MV-4-11 (cell line): ENCODE measurements at places on chromosomes 4 and X.
A peak's percentile ranks its signal among the peaks of the same experiment; 100 is the strongest.

DNA sequence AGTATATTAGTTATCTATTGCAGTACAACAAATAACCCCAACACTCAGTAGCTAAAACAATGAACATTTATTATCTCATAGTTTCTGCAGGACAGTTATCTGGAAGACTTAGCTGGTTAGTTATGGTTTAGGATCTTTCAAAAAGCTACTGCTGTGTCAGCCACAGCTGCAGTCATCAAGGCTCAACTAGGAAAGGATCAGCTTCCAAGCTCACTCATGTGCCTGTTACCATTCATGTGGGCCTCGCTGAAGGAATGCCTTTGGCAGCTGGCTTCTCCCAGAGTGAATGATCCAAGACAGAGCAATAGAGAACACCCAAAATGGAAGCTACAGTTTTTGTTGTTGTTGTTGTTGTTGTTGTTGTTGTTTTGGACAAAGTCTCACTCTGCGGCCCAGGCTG lies 13.5 kb upstream of the PRSS48 start:
- no peak for DNase-seq

- peak; percentile 59 for DNase-seq
Measured at GRCh38 chr4:53558065-53558801, 33.1 kb downstream of the LNX1 start.

GRCh38 chr4:52915730-52916300 lies 53.7 kb downstream of the RASL11B start:
- DNase-seq = no peak

DNA sequence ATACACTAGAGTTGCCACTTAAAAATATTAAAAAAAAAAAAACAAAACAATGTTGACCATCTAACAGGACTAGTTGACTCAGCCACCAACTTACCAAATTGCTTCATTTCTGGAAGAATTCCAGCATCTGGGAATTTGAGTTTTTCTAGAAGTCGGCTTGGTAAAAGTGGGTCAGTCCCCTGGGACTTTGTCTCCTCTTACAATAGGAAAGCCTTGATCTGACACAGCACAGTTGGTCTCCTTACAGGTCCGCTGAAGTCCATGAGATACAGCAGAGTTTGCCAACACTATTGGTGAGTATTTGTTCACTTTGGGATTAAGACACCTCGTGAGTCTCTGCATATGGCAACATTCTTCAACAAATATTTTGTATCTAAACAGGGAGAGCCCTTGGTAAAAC lies 18.2 kb upstream of the DDIT4L start:
- no peak for DNase-seq

DNA sequence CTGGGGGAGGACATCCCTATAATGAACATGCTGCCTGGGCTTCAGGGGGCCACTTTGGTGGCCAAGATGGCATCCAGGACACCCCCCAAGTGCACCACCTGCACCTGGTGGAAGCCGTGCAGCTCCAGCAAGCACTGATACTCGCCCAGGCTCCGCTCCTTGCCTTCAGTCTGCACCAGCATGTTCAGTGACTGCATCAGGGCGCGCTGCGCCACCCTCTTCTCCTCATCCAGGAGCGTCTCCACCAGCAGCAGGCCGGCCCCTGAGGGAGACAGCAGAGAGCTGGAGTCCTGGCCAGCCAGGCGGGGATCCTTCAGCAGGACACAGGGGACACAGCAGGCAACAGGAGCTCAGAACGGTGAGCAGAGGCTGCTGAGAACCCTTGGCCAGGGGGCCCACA lies 11.3 kb upstream of the SLC25A6 start:
- DNase-seq = no peak

DNA sequence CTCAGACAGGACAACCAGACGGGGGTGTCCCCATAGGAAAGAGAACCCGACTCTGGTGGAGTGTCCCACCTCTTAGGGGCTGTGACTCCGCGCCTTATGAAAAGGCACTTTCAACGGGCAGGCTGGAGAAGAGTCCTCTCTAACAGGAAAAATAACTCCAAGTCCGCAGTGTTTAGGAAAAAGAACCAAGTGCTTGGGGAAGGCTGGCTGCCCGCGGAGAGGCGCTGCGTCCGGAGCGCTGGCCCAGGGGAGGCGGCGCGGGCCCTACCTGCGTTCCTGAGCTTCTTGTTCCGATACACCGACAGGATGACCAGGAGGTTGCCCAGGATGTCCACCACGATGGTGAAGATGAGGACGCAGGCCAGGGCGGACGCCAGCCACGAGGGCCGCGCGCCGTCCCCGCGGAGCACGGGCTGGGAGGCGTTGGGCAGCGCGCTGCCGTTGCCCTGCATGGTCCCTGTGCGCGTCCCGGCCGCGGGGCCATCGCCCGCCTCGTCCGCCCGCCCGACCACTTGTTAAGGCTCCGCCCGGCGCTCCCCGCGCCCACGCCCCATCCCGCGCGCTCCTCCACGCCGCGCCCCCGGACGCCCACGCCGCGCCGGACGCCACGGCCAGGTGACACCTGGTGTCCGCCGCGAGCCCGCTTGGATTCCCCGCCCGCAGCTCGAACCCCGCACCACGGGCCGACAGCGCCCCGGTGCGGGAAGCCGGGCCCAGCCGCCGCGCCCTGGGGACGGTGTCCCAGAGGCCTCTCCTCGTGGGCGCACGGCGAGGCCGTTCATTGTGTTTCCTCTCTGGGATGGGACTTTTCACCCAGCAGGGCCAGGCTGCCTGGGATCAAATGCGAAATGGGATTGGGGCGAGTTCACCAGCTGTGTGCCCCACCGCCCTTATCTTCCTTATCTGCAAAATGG lies at the start of gene MTNR1A:
TSS of gene MTNR1A (minus strand) at position 654 of the 914 bp plus-strand sequence. CDS start at position 452, 202 bp downstream.
- no peak for DNase-seq

DNA sequence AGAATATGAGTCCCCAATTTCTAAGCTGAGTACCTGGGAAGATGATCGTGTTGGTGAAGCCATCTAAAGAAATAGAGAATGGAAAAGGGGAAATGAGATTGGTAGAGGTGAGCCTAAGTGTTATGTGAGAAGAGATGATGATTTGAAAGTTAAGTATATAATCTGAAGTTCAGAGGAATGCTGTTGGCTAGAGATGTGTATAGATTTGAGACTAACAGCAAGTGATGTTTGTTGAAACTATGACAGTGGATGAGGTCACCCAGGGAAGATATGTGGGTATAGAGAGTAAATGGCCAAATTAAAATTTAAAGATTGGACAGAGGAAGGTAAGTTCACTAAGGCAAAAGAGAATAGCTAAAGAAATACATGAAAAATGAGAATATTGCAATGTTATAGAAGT lies 324.2 kb downstream of the MAPK10 start:
- no peak for DNase-seq

DNA sequence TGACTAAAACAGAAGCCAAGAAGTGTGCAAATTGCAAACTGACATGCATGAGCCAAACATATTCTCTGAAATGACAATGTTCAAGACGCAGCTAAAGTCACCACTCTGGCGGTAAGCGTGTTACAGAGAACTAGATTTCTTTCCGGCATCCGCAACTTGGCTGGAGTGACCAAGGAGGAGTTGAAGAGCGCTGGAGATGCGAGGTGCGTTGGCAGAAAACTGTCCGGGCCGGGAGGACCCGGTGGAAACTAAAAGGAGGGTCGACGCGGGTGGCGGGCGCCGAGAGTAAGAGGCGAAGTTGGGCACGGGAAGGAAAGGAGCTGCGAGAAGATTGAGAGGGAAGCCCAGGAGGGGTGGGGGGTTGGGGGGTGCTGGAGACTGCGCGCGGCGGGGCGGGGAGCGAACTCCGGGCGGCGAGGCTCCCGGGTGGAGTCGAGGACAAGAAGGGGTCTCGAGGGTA lies 807 bp downstream of the SEL1L3 start:
- DNase-seq = peak; percentile 18

GRCh38 chr4:21885770-21886169 lies 62.8 kb downstream of the KCNIP4 start:
- DNase-seq = no peak

DNA sequence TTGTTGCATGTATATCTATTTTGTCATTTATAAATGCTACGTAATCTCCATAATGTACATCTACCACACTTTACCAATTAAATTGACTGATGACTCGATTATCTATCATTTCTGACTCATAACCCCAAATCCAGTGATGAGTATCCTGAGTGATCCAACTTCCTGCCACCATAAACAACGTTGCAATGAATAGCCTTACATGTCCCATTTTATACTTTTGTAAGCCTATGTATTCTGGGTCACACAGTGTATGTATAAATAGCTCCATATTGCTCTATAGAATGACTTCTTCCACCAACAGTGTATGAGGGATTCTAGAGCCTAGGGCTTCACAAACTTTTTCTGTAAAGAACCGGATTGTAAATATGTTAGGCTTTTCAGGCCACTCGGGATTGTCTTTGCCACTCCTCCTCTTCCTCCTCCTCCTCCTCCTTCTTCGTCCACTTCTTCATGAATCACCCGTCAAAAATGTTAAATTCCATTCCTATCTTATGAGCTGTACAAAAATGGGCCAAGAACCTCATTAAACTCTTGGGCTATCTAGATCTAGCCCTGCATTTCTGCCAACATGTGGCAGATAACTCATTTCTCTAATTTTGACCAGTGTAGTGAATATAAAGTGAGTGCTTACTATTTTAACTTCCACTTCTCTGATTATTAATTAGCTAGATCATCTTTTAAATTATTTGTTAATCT lies 672.2 kb upstream of the AMOT start:
- no peak for DNase-seq

- DNase-seq = peak; percentile 29
Measured at GRCh38 chr4:144288011-144288903, 147.7 kb upstream of the GYPA start.

DNA sequence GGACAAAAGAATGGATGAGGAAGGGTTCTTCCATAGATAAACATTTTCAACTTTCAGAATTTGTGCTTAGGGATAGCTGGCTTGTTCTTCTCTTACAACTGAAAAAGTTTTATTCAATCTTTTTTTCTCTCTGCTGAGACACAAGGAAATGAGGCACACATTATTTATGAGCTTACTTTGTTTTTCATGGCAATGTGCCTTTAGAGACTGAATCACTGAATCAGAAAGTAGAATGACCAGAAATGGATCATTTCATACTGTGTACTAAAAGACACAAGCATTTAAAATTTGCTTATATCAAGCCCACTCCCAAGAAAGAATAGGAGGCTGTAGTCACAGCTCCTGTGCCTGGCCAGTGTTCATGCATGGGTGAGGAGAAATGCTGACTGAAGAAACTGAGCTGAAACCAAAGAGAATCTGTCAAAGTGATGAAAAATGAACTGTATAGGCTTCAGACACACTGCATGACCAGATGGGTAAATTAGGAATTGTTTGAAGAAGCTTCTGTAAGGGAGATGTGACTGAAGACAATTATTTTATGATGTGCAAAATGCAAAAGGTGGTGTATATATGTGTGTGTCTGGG lies 413.8 kb downstream of the RAPGEF2 start:
- no peak for DNase-seq

GRCh38 chr4:141389649-141390048 lies 169.0 kb downstream of the ZNF330 start:
- DNase-seq = no peak

DNA sequence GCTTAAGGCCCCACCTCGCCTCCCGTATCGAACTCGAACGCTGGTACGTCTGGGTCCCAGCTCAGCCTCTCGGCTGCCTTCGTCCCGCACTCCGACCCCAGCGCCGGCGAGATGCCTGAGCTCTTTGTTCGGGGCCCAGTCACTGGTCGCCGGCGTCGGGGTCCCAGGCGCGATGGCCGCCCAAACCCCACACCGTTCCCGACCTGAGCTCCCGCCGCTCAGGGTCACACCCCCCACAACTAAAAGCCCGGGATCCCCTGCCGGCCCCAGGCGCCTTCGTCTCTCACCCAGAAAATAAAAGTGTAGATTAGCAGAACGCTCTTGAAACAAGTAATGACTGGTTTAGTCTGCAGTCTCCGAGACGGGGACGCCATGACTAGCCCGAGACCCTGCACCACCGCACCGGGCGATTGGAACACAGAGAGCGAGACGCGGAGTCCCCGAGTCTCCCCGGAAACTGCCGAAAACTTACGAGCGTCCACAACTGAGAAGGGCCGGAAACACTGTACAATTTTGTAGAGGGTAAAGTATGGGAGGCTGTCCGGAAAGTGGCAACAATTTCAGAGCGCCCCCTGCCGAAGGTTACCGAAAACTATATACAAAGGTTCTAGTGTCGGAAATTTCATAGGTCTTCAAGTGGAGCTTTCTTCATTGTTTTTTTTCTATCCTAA lies at the start of gene TSPAN6:
TSS of gene TSPAN6 (minus strand) at position 486 of the 671 bp plus-strand sequence. CDS start at position 374, 112 bp downstream.
- DNase-seq = peak; percentile 1

DNA sequence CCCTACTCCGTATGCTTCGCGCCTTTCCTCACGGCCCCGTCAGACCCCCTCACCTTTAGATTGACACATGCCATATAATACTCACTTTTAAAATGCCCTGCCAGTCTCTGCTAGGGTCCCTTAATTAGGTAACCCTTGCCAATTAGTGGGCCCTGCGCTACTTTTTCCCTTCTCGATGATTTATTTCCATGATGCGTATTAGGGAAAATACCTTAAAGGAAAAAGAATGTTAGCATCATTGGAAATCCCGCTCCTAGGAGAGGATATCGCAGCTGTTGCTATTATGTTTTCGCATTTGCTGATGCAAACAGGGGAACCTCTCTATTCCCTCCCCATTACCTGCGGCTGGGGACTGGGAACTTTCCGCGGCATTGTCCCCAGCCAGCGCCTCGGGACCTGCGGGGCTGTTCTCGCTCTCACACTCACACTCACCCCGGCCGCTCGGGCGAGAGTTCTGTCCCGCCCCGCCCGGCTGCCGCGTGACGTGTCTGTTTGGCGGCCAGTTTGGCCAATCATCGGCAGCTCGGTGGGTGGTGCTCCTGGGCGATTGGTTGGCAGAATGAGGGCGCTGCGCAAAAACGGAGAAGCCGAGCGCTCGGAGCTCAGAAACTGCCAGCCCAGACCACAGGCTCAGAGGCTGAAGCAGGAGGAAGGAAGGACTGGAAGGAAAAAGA lies at the start of gene PCDH10:
TSS of gene PCDH10 (plus strand) at position 605 of the 674 bp plus-strand sequence. CDS start 847 bp downstream, outside the sequence.
- DNase-seq = no peak

GRCh38 chr4:148857239-148857972 lies 415.2 kb upstream of the NR3C2 start:
- no peak for DNase-seq

DNA sequence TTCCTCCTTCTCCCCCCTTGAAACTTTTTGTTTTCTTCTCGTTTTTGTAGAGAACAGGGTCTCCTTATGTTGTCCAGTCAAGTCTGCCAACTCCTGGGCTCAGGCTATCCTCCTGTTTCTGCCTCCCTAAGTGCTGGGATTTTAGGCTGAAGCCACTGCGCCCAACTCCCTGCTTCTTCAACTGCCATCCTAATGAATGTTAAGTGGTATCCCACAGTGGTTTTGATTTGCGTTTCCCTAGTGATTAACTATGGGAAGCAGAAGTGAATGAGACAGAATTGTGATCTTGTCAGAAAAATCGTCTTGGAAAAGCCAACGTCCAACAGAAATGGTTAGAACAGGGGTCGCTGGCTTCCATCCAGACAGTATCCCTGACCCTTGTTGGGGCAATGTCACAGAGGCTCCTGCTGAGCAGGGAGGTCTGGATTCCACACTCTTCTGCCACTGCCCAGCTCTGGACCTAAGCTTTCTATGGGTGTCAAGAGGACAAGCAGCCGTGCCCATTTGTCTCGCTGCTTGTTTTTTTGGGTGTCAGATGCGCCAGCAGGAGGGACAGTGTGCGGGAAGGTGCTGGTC lies 869 bp upstream of the ADD1 start:
- peak; percentile 26 for DNase-seq

- no peak for DNase-seq
Measured at GRCh38 chr4:42498040-42498439, 100.8 kb downstream of the SHISA3 start.

- no peak for DNase-seq
Measured at GRCh38 chr4:94416981-94417380, 34.8 kb upstream of the PDLIM5 start.

GRCh38 chr4:185546335-185546734 lies 11.0 kb upstream of the PDLIM3 start:
- DNase-seq = no peak
